ENCODE measurements at places on chromosomes 11 and 22. TPM values are rescaled to one million over a fixed set of nuclear protein-coding genes. Genes with fewer than 3 reads are reported as not detected.

The EFCAB6 gene
- total RNA-seq, result 0.36 TPM

The PGM2L1 gene
- 11.8 TPM for total RNA-seq

The LINC01488 gene
- not detected for total RNA-seq

The SART1 gene
- 78.6 TPM for total RNA-seq

The ANGPTL5 gene
- total RNA-seq, result not detected

The B4GAT1 gene
- 1.9 TPM for total RNA-seq

The AIFM3 gene
- 0.41 TPM for total RNA-seq

The RNASEH2C gene
- total RNA-seq, result 25.3 TPM

The OR5B12 gene
- total RNA-seq, result not detected

The SHANK3 gene
- not detected for total RNA-seq

The TUBA8 gene
- 1.1 TPM for total RNA-seq

The FADS3 gene
- total RNA-seq, result 6.9 TPM

The TMPRSS4 gene
- total RNA-seq, result not detected

The CTSF gene
- 16.0 TPM for total RNA-seq

The SLC22A6 gene
- not detected for total RNA-seq

The MIOX gene
- not detected for total RNA-seq

The DGAT2 gene
- total RNA-seq, result 0.19 TPM

The MFRP gene
- total RNA-seq, result not detected

The OLFML1 gene
- not detected for total RNA-seq

The PNPLA3 gene
- total RNA-seq, result not detected

The KCTD14 gene
- total RNA-seq, result 0.34 TPM

The MRGPRX4 gene
- total RNA-seq, result not detected

The TH gene
- not detected for total RNA-seq
